ENCODE measurements at places on chromosomes 7 and 10. TPM values are rescaled to one million over a fixed set of nuclear protein-coding genes. Genes with fewer than 3 reads are reported as not detected.

The FAM25A gene
- total RNA-seq = not detected

The DDC gene
- 1.2 TPM for total RNA-seq

The CTNNA3 gene
- 0.20 TPM for total RNA-seq

The EVX1 gene
- not detected for total RNA-seq

GRCh38 chr7:1670894-1671593 is 967 bp downstream of the ELFN1 start:
- no peak overlapping the region for H3K27ac ChIP-seq
- H3K4me1 ChIP-seq = peaks cover 39% of the 10 kb centered on the region
- H3K27me3 ChIP-seq = peaks cover 74% of the 10 kb centered on the region
- no peak overlapping the region for H3K4me3 ChIP-seq

- no peaks in the 10 kb centered on the region for H3K36me3 ChIP-seq
- DNase-seq = no peak
- H3K27ac ChIP-seq = no peak overlapping the region
- no peak overlapping the region for H3K4me3 ChIP-seq
- H3K4me1 ChIP-seq = peaks cover 15% of the 10 kb centered on the region
- no peaks in the 10 kb centered on the region for H3K27me3 ChIP-seq
Observed at GRCh38 chr10:12709521-12709963, 292.0 kb downstream of the CCDC3 start.

DNA sequence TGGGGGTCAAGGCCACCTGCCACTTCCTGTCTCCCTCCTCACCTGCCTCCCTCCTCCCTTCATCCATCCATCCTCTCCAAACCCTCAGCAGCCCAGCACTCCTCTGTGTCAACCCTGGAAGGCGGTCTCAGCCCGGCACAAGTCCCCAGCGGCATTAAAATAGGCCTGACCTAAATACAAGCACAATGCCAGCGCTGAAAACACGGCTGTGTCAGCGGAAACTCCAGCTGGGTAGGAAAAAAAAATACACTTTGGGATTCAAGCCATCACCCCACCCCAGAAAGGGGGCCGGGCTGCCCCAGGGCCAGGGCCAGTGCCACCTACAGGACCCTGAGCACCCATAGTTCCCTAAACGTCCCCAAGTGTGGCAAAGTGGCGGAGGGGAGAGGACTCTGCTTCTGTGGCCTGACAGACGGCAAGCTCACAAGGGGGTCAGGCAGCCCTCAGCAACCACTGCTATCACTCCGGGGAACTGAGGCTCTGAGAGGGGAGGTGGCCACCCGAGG is 22.7 kb upstream of the GTF2IRD1 start:
- H3K4me1 ChIP-seq = peaks cover 3% of the 10 kb centered on the region
- H3K4me3 ChIP-seq = no peak overlapping the region
- no peak for DNase-seq
- H3K36me3 ChIP-seq = no peaks in the 10 kb centered on the region
- H3K27ac ChIP-seq = no peak overlapping the region
- no peaks in the 10 kb centered on the region for H3K27me3 ChIP-seq
